ENCODE measurements at places on chromosomes 6 and 20. TPM values are rescaled to one million over a fixed set of nuclear protein-coding genes. Genes with fewer than 3 reads are reported as not detected.

GRCh38 chr6:1713016-1713600, 103.4 kb downstream of the FOXC1 start:
- DNase-seq: no peak

The PRND gene
- not detected for total RNA-seq

GRCh38 chr6:18613319-18613925, 226.3 kb downstream of the RNF144B start:
- no peak for DNase-seq

The FOXA2 gene
- not detected for total RNA-seq

DNA sequence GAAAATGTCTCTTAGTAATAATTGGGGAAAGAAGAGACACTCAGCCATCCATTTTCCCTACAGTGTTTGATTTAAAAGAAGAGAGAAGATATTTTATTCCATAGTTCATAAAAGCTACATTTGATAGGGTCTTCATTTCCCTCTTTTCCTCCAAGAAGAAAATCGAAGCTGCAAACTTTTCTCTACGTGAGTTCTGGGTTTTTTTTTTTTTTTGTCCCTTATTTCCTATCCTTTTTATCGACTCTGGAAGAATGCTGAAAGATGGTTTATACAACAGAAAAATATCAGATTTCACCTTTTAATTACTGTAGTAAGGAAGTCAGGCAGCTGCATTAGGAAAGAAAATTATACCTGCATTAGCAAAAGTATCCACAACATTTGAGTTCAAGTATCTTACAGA, at the start of gene OR2J1:
OR2J1 (plus strand) TSS at position 301 of the 400 bp plus-strand sequence. CDS start 1,453 bp downstream, outside the sequence.
- no peak for DNase-seq

The MYB gene
- total RNA-seq: not detected

- no peak for DNase-seq
These were observed 28.0 kb downstream of the PSMG4 start for GRCh38 chr6:3286641-3287171.

The RPL10A gene
- 484 TPM for total RNA-seq

- no peak for DNase-seq
These were observed 252.9 kb upstream of the TAB2 start for GRCh38 chr6:149064660-149065015.

The ZFAND3 gene
- 113 TPM for total RNA-seq

The CLIC5 gene
- 353 TPM for total RNA-seq

DNA sequence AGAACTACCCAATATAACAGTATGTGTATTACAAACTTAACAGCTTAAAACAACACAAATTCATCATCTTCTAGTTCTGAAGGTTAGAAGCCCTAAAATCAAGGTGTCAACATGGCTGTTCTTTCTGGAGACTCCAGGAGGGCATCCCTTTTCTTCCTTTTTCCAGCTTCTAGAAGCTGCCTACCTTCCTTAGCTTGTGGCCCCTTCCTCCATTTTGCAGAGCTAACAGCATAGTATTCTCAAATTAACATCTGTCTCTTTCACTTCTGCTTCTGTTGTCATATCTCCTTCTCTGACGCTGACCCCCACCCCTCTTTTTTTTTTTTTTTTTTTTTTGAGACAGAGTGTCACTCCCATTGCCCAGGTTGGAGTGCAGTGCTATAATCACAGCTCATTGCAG, 52.8 kb upstream of the AKIRIN2 start:
- DNase-seq: no peak

The SLC12A5 gene
- 0.28 TPM for total RNA-seq

DNA sequence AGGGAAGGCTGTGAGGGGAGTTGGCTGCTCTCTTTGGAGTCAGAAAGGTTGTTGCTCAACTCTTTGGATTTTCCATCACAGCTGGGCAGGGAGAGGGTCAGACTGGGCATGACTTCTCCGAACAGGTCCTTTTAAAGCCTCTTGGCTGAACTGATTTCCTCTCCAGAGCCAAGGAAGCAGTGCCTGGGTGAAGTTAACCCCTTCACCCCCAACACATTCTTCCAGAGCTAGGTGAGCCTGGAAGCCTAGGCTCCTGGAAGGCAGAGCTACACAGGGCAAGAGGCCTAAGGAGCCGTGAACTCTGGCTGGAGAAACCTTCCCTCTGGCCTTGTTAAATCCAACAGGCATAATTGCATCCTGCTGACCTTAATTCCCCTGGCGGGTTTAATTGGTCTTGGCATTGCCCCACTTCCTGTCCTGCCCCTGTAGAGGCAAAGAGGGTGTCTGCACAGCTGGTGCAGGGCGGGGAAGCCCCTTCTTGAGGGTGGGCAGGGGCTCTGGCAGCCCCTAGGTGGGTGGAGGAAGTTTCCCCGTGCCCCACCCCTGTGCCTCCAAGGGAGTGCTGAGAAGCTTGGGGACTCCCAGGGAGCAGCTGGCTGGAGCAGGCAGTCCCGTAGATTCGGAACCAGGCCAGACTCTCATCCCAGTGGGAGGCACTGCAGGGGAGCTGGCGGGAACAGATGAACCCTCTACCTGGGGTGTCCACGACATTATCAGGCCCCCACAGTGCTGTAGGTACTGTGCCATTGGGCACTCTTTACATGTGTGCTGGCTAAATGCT, 3.6 kb upstream of the MYLK2 start:
- DNase-seq: no peak

The HLA-DOB gene
- total RNA-seq: 0.77 TPM
